ENCODE measurements at places on chromosomes 2 and 18.

GRCh38 chr2:82852787-82853186 is 1606.3 kb downstream of the SUCLG1 start:
- DNase-seq = no peak

DNA sequence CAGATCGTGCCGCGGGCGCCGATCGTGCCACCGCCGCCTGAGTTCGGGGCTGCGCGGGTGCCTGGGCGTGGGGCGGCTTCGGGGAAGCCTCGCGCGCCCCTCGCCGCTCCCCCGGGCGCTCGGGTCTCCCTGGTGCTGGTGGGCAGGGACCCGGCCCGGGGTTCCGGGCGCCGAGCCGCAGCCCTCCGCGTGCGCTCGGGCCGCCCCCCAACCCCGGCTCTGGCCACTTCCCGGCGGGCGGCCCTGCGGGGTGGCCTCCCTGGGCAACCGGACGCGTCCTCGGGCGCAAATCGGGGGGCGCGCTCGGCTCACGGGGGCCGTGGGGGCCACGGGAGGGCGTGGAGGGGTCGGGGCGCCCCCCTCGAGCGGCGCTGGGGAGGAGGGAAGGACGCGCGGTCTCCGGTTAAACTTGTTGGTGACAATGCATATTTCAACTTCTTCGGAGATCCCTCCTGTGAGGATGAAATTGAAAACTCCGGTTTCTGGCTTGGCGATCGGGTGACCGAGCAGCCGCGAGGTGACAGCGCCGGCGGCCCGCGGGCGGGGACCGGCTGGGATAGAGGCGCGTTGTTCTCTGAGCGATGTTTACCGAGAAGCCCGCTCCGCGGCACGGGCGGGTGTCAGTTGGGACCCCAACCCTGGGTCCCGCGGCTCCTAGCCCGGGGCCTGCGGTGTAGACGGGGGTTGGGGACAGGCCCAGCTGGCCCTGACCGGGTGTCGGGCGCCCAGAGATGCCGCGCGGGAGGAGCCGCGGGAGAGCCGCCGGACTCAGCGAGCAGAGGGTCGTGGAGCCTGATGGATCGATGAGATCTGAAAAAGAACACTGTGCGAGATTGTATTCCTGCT is 676 bp downstream of the SH3BP4 start:
- no peak for DNase-seq

DNA sequence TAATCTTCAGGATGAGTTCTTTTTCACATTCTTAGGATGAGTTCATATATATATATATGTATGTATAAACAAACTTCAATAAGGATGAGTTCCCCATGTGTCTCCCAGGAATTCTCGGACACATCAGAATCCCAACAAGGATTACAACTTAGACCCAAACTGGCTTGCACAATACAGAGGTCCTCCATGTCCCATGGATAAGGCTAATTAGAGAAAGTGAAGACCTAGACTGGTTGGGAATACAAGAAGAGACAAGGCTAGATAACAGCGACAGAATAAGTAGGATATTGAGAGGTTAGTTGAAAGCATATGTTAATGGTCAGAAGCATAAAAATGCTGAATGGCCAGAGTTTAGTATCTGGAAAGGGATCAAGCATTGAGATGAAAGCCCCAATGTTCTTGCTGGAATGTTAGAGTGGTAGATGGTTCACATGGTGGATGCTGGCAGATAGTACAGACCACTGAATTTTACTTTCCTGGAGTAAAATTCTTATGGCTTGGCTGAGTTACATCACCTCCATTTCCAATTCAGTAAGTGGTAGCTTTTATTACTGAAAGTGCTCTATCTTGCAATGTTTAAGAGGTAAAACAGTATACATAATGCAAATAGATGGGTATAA is 154.9 kb upstream of the EPHA4 start:
- DNase-seq = no peak

- DNase-seq = no peak
Observed at GRCh38 chr2:8153258-8153718, 528.6 kb upstream of the ID2 start.

DNA sequence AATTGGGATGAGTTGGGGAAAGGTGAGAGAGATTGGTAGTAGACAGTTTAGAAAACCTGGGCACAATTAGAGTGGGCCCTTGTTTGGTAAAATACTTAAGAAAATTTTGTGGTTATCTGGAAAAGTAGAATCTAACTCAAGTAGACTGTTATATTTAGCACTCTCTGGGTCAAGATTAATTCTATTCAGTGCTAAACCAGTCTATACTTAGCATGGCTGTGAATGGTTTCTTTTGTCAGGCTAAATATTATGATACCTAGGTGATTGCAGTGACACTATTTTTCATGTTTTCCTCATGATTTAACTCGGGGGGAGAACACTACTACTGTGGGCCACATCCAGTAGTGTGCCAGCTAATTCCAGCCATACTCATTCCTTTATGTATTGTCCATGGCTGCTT is 58.9 kb downstream of the KIAA1328 start:
- no peak for DNase-seq

DNA sequence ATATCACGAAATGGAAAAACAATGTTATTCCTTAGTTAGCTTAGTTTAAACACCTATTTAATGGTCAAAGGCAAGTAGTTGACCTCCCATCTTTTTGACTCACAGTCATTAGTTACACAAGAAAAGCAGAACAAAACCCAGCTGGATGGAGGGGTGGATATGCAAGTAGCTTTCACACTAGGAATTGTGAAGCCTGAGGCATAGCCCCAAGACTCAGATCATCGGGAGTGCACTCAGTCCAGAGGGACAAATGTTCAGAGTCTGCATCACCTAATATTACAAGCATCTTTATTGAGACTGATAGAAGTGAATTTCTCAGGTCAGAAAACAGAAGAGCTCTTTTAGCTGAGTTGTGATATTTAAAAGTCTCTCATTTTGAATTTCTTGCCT is 15.5 kb upstream of the CPS1 start:
- DNase-seq = no peak

GRCh38 chr2:11254100-11254536 is 90.3 kb downstream of the ROCK2 start:
- DNase-seq = no peak

GRCh38 chr2:171173087-171173486 is 12.4 kb upstream of the TLK1 start:
- DNase-seq = no peak

DNA sequence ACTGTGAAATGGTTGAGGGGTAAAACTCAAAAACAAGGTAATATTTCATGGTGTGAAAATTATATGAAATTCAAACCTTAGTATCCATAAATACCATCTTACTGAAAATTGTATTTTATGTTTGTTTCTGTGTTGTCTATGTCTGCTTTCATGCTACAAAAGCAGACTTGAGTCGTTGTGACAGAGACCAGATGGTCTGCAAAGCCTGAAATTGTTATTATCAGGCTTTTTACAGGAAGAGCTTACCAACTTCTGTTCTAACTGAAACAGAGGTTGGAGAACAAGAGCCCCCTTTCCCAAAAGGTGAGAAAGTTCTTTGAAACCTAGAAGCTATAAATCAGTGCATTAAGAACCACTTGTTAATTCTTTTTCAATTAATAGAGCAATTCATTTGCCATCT is 110.0 kb downstream of the COL4A4 start:
- no peak for DNase-seq

GRCh38 chr2:144042751-144043150 is 477.2 kb downstream of the ZEB2 start:
- DNase-seq = no peak

DNA sequence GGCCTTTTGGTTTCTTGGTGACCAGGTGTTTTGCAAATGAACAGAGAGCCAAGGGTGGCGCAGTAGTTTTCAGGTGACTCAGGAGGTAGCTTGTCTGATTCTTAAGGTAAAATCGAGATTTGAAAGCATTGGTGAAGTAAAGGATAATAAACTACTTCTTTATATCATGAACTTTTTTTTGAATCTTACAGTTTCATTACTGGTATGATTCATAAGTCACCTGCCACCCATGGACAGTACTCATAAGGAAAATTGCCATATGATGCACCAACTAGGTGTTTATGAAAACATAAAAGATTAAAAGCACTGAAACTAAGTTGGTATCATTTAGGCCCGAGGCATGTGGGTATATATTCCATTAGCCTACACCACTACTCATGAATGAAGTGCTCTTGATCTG is 84.1 kb upstream of the MGAT5 start:
- DNase-seq = peak; percentile 28

GRCh38 chr18:71986351-71987050 is 557.6 kb downstream of the CBLN2 start:
- no peak for DNase-seq

DNA sequence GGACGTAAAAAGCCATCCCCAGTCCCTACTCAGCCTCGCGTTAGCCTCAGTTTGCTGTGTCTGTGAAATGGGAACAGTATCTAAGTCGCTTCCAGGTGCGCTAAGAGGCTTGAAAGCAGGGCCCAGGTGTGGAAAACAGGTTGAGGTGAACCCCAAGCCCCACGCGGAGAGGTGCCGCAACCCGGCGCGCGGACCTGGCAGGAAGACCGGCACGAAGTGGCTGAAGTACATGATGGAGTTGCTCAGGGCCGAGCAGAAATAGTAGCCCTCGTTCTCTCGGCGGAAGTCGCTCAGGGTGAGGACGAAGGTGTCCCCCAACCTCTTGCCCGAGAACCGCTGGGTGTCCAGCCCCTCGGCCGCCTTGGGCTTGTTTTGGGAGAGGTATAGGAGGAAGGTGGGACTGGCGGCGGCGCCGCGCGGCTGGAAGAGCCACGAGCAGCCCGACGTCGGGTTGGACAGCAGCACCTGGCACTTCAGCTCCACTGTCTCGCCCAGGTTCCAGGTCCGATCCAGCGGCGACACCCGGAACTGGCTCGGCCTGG is 508 bp downstream of the CD8A start:
- no peak for DNase-seq

- DNase-seq = no peak
Observed at GRCh38 chr2:177338177-177338721, 54.3 kb upstream of the AGPS start.

DNA sequence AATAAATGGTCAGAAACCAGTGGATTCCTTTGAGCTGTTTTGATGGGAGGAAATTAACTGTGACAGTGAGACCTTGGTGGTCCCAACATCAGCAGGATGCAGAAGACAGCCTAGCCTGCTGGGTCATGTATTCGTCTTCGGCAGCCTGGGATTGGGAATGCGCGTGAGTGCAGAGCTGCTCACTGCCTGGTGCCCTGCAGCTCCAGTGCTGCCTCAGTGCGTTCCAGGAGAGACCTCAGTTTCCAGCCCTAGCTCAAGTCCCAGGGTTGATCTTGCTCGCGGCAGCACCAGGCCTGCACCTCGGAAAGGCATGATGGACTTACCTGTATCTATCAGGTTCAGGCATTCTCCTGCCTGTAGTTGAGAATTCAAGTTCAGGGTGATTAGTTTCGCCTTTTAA is 203.9 kb downstream of the SH3RF3 start:
- no peak for DNase-seq

DNA sequence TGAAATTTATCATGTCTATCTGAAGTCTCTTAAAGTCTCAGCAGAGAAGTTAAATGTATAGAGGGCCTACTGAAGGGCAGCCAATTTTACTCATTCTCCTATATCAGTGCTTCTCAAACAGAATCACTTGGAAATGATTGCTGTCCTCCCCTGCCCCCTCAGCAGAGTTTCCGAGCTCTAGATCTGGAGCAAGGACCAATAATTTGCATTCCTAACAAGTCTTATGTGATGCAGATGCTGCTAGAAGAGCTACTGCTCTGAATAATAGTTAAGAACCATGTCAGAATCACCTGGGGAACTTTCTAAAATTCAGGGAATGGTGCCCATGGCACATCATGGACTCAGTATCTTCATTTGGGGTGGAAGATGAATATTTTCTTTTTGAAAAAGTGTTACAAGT is 105.6 kb upstream of the EPHA4 start:
- no peak for DNase-seq

GRCh38 chr2:204135752-204136151 is 199.2 kb downstream of the ICOS start:
- DNase-seq = no peak

GRCh38 chr2:23814963-23815362 is 112.0 kb downstream of the ATAD2B start:
- no peak for DNase-seq

- DNase-seq = no peak
Observed at GRCh38 chr2:120809609-120810440, 74.2 kb downstream of the GLI2 start.

- no peak for DNase-seq
Observed at GRCh38 chr2:43531251-43531650, 64.6 kb downstream of the THADA start.

- DNase-seq = no peak
Observed at GRCh38 chr2:106827158-106827557, 58.8 kb downstream of the ST6GAL2 start.

DNA sequence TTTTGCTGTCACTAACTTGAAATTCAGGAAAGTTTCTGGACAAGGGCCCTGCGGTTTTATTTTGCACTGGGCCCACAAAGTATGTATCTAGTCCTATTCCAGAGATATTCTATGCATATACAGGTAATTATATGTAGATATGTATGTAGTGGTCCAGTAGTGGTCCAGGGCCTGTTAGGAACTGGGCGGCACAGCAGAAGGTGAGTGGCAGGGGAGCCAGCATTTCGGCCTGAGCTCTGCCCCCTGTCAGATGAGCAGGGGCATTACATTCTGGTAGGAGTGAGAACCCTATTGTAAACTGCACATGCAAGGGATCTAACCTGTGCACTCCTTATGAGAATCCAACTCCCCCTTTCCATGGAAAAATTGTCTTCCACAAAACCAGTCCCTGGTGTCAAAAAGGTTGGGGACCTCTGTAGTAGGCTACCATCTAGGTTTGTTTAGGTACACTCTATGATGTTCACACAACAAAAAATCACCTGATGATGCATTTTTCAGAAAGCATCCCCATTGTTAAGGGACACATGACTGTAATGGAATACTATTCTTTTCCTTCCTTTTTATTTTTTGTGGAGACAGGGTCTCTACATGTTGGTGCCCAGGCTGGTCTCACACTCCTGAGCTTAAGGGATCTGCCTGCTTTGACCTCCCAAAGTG is 2.8 kb upstream of the PPP4R3B start:
- no peak for DNase-seq

- no peak for DNase-seq
Observed at GRCh38 chr2:29242621-29243375, 127.6 kb downstream of the CLIP4 start.

DNA sequence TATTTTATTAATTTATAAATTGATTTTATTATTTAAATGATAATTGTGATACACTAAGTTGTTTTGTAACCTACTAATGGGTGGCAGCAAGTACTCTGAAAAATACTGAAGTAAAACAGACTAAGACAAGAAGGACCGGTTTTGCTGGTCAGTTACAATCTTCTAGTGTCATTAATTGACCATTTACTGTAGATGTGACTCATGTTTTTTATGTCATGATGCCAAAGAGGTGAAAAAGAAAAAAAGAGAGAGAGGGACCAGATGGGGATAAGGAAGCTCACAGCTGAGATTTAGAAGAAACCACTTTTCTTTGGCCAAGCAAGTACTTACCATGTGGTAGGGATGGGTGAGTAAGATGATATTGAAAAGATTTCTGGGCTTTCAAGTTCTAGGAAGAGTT is 955.8 kb upstream of the LRRTM1 start:
- no peak for DNase-seq

GRCh38 chr18:49368876-49369440 is 91.5 kb downstream of the DYM start:
- no peak for DNase-seq

GRCh38 chr2:27214941-27215340 is 2.2 kb upstream of the CAD start:
- DNase-seq = no peak

All from activated T-cell treated with anti-CD3 and anti-CD28 coated beads for 24 hours (primary cell).